T-cell (primary cell): ENCODE measurements at places on chromosomes 5 and 9. TPM values are rescaled to one million over a fixed set of nuclear protein-coding genes. Genes with fewer than 3 reads are reported as not detected.

ZNF366 gene
- 0.13 TPM for total RNA-seq

C5orf58 gene
- total RNA-seq = not detected

- H3K27me3 ChIP-seq = no peaks in the 10 kb centered on the region
- H3K4me1 ChIP-seq = no peaks in the 10 kb centered on the region
- H3K27ac ChIP-seq = no peak overlapping the region
- H3K36me3 ChIP-seq = no peaks in the 10 kb centered on the region
- no peak overlapping the region for H3K4me3 ChIP-seq
- peak; percentile 1 for DNase-seq
Observed at GRCh38 chr5:23208959-23209431, 298.4 kb upstream of the PRDM9 start.

DNA sequence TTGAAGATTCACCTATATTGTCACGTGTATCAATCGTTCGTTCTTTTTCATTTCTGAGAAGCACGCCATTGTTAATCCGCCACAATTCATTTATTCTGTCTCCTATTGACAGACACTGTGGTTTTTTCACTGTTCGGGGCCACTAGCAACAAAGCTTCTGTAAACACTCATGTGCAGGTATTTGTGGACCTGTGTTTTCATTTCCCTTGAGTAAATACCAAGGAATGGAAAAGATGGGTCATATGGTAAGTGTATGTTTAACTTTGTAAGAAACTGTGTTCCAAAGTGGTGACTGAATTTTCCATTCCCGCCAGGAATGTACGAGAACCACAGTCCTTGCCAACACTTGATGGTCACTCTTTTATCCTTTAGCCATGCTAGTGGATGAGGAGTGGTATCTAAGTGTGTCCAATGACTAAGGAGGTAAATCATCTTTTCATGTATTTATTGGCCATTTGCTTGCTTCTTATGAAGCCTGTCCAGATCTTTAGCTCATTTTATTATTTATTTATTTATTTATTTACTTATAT is 10.7 kb downstream of the ABO start:
- no peaks in the 10 kb centered on the region for H3K36me3 ChIP-seq
- H3K27ac ChIP-seq = no peak overlapping the region
- H3K27me3 ChIP-seq = no peaks in the 10 kb centered on the region
- H3K4me1 ChIP-seq = no peaks in the 10 kb centered on the region
- DNase-seq = no peak

CCDC183 gene
- 2.3 TPM for total RNA-seq

DNA sequence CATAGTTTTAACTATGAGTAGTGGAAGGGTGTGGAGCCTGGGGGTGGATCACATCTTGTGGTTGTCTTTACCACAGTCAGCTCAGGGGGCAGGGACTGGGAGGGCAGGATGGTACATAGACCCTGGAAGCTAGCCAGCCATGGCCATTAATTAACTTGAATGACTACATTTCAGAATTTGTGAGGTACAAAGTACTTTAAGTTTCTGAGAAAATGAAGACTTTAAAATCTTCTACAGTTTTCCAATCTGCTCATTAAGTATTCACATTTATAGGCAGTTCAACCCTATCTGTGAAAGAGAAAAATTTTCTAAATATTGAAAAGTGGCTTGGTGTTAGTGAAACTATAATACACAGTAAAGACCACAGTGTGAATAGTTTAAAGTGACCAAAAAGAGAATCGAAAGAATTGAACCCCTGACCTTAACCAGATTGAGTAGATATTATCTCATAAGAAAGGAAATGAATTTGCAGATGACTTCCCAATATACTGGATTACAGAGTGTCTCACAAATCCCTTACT is 234.2 kb upstream of the MEF2C start:
- no peaks in the 10 kb centered on the region for H3K36me3 ChIP-seq
- no peaks in the 10 kb centered on the region for H3K4me1 ChIP-seq
- no peak for DNase-seq
- H3K27ac ChIP-seq = no peak overlapping the region
